ENCODE measurements at places on chromosomes 12 and 14. TPM values are rescaled to one million over a fixed set of nuclear protein-coding genes. Genes with fewer than 3 reads are reported as not detected.

- DNase-seq = no peak
Measured at GRCh38 chr14:91264151-91265150, 19.9 kb upstream of the GPR68 start.

GRCh38 chr12:95548056-95548538, 3.2 kb downstream of the USP44 start:
- peak; percentile 21 for DNase-seq

LALBA gene
- not detected for total RNA-seq

TPH2 gene
- total RNA-seq = not detected

GRCh38 chr14:75418850-75419768, 8.7 kb upstream of the JDP2 start:
- DNase-seq = no peak

DNA sequence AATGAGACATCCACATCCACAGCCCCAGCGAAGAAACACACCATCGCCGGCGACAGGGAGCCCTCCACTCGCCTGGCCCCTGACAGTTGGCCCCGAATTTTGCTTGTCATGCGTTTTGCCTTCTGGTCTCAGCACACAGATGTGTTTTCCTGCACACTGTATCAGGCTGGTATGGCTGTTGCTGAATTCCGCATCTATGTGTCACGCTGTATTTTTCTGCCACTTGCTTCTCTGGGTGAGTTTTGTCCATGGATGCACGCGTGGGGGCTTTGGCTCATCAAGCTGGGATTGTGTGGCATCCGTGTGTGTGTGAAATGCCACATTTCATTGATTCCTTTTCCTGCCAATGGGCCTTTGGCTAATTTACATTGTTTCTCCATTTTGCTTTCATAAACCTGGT, 26.5 kb downstream of the ARL6IP4 start:
- no peak for DNase-seq

DNA sequence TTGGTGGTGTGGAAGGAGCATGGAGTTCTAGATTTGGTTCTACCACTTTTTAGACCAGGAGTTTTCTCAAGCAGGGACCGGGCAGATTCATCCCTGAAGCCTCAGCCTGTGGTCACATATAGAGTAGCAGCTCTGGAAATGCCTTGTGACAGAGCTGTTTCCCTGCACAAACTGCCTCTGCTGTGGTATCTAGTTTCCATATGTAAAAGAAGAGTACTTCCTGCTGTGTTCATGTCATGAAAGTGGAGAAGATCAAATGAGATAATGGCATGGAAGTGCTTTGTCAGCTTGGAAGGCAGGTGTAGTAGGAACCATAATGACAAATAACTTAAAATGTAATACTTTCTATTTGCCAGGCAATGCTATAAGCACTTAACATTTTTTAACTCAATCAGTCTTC, 26.1 kb downstream of the OTUB2 start:
- DNase-seq = no peak

DNA sequence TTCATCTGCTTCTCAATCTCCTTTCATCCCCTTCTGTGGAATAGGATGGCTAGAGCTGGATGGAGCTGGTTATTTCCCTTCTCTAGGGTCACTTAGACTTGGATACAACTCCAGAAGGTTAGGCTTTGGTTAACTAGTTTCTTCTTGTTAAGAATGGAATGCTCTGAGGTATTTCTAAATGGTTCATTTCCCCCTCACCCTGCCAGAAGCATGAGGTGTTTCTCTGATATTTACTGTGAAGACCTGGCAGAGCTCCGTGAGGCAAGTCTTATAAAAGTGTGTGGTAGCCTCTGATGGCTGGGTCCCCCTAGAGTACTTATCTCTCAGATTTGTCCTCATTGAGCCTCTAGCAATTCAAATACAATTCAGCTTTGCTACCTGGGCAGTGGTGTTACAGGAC, 207.9 kb downstream of the SLC16A7 start:
- DNase-seq = no peak

DNA sequence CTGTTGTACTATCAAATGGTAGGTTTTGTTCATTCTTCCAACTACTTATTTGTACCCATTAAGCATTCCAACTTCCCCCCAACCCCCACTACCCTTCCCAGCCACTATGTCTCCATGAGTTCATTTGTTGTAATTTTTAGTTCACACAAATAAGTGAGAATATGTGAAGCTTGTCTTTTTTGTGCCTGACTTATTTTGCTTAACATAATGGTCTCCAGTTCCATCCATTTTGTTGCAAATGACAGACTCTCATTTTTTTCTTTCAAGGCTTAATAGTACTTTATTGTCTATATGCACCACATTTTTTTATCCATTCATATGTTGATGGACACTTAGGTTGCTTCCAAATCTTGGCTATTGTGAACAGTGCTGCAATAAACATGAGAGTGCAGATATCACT, 86.2 kb downstream of the ALG10B start:
- no peak for DNase-seq

SAMD15 gene
- total RNA-seq = 4.5 TPM

CMKLR1 gene
- total RNA-seq = 0.51 TPM

EPYC gene
- total RNA-seq = not detected

DNA sequence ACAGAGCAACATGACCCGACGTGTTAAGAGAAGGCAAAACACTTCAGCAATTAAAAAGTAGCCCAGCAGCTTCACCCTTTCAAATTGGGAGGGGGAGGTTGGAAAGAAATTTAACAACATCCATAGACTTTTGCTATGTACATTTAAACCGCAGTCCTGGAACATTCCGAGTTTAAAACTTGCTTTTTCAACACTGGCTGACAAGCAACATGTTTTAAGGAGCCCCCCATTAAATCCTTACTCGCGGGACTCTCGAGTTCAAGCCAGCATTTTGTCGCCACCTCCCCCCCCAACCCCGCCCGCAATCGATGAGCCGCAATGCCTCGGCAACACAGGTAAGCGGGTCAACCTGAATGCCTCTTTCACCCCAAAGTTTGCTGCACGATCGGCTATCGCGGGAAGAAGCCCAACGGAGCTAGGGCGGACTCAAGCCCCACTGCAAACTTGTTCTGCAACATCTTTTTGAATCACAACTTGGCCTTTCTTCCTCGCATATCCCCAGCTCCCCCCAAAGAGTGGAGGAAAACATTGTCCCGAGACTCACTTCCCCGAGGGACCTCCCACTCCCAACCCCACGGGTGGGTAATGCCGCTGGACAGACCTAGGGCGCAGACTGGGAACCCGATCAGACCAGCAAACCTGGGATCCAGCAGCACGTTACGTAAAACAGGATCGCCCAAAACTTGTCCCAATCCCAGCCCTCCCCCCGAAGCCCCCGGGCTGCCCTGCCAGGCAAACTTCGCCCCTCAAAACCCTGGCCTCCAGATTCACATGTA, 777 bp downstream of the ZFP36L1 start:
- peak; percentile 35 for DNase-seq

ARHGEF25 gene
- 5.6 TPM for total RNA-seq

DNA sequence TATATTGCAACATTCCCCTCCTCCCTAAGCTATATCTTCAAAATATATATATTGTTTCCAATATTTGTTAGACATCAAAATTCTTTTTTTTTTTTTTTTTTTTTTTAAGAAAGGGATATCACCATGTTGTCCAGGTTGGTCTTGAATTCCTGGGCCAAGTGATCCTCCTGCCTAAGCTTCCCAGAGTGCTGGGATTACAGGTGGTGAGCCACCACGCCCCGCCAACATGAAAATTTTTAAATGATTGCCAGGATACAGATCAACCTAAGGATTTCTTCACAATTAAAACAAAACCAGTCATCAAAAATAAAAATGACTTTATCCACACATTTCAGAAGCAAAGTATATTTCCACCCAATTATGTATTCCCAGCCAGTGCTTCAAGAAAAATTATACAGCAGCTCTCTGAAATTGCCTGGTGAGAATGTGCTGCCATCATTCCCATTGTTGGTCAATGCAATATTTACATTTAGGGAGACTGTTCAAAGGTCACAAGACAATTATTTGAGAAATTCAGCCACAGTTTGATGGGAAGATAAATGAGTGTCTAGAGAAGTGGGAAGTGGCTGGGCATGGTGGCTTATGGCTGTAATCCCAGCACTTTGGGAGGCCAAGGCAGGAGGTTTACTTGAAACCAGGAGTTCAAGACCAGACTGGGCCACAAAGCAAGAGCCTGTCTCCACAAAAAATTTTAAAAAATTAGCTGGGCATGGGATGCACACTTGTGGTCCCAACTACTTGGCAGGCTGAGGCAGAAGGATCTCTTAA, 141.7 kb upstream of the AMIGO2 start:
- DNase-seq = peak; percentile 26

DNA sequence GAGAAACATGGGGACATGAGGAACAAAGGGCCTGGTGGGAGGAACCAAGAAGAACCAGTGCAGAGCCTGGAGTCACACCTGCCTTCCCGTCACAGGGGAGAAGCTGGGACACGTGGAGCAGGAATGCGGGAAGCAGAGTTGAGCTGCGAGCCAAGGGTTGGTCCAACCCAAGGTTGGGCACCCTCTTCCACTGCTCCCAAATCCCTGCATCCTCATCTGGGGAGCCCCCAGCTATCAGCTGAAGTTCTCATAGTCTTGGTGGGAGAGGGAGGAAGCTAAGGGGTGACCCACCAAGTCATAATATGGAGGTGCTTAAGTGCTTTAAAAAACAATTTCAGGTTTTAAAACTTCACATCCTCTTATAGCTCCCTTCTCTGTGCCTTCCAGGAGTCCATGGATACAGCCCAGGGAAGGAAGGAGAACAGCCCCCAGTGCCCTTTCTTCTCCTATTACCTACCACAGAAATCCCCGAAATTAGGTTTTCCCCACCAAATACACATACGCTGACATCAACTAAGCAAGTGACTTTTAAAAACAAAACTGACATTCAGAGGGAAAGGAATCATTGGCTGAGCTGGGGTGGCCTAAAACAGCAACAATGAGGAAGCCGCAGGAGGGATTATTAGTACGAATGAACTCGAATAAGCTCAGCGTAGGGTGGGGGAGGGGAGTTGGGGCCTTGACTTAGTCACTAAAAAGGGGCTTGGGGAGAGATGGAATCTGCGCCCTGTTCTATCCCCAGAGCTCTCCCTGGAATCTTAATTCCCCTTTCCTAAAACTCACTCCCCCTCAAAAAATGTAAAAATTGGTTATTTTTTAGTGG, 4.5 kb downstream of the MYL6 start:
- no peak for DNase-seq

PLA2G1B gene
- total RNA-seq = not detected

FAM181A gene
- not detected for total RNA-seq

Measured in Daoy (cell line).